H4 (cell line): ENCODE measurements at places on chromosomes 1 and 21.
A peak's percentile ranks its signal among the peaks of the same experiment; 100 is the strongest.

- no peak for DNase-seq
These were observed 104.9 kb downstream of the CDC7 start for GRCh38 chr1:91605566-91605965.

- no peak for DNase-seq
These were observed 189.2 kb downstream of the FOXD2 start for GRCh38 chr1:47627016-47627415.

DNA sequence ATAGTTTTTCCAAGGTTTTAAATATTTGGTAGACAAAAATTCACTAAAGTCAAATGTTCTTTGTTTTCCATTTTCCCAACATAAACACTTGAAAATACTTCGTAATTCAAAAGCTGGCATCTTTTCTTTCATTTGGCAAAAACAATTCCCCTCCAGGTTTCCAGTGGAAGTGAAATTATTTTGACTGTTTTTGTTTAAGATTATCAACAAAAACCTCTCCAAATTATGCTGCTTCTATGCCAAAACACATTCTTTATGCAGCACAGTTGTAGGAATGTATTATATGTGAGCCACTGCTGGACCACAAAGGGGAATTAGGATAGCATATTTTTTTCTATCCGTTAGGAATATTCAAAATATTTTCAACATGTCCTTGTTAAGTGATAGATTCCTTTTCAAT, 44.1 kb downstream of the SLC5A9 start:
- DNase-seq, result no peak

DNA sequence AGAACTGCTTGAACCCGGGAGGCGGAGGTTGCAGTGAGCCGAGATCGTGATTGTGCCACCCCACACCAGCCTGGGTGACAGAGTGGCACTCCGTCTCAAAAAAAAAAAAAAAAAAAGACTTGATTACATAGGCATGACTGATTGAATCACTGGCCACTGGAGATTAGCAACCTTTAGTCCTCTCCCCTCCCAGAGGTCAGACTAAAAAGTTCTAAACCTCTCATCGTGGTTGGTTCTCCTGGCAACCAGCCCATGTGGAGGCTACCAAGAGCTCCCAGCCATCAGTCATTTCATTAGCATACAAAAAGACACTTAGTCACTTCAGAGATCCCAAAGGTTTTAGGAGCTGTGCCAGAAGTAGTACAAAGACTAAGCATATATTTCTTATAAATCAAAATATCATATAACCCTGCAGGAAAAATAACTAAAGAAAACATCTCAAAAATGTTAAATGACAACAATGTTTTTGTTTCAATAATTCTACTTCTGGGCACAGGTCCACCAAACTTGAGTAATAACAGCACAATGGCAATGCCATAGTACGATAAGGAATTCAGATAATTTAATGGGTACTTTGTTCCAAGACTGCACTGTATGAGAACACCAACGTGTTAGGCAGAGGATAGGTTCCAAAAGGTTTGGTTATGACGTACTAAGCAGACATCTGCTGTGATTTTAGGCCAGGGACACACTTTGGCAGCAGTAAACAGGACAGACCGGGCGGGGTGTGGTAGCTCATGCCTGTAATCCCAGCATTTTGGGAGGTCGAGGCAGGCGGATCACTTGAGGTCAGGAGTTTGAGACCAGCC, 18.1 kb downstream of the USP48 start:
- DNase-seq, result peak; percentile 76

DNA sequence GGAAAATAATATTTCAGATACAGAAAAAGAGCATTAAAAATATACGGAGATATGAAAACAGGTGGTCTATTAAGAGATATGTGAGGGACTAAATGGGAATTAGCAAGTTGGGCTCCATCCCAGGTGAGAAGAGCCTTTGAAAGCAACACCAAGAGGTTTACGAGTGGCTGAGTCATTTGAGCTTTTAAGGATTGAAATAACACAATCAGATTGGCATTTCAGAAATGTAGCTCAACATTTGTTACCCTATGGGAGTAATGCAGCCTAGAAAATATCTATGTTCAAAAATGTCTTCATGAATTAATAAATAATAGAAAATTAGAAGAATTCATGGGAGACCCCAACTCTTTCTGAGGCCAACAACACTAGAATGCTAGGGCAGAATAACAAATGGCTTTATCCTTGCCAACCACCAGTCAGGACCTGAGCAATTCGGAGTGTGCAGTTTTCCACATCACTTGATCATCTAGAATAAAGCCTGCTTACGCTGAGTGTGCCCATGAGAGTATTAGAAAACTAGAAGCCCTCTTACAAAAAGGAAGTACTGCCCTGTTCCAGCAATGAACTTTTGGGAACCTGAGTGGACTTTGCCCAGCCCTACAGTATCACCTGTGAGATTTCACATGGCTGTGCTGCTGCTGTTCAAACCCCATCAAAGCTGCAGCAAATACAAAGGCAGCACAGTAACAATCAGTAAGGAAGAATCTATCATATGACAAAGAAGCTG, 538.0 kb upstream of the CAMK1G start:
- peak; percentile 9 for DNase-seq

- no peak for DNase-seq
These were observed 17.8 kb downstream of the GNG4 start for GRCh38 chr1:235631816-235632215.

- no peak for DNase-seq
These were observed 60.5 kb downstream of the NEGR1 start for GRCh38 chr1:72221811-72222210.

GRCh38 chr1:184734980-184735379, 19.7 kb downstream of the EDEM3 start:
- no peak for DNase-seq

DNA sequence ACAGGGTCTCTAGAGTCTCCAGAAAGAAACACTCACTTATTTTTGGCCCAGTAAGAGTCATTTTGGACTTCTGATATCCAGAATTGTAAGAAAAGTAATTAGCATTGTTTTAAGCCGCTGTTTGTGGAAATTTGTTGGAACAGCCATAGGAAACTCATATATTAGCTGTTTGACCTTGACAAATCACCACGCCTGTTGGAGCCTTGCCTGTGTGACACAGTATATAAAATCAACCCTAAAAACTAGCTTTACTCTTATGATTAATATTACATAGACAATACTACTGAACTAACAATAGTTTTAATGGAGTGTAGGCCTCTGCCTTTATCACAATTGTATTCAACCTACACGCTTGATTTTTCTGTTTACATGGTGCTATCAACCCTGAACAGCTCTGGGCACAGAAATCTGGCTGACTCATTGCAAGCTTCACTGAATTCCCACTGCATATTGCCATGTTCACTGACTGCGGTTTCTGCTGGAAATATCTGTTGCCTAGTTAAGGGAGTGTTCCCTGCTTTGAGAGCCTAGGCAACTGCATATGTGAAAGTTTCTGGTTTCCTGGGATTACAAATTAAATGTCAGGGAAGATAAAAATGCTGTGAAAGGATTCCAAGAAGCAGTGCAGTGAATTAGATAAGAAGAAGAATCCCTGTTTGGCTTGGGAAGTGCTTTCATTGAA, 419.5 kb upstream of the DEPDC1 start:
- DNase-seq, result peak; percentile 98

DNA sequence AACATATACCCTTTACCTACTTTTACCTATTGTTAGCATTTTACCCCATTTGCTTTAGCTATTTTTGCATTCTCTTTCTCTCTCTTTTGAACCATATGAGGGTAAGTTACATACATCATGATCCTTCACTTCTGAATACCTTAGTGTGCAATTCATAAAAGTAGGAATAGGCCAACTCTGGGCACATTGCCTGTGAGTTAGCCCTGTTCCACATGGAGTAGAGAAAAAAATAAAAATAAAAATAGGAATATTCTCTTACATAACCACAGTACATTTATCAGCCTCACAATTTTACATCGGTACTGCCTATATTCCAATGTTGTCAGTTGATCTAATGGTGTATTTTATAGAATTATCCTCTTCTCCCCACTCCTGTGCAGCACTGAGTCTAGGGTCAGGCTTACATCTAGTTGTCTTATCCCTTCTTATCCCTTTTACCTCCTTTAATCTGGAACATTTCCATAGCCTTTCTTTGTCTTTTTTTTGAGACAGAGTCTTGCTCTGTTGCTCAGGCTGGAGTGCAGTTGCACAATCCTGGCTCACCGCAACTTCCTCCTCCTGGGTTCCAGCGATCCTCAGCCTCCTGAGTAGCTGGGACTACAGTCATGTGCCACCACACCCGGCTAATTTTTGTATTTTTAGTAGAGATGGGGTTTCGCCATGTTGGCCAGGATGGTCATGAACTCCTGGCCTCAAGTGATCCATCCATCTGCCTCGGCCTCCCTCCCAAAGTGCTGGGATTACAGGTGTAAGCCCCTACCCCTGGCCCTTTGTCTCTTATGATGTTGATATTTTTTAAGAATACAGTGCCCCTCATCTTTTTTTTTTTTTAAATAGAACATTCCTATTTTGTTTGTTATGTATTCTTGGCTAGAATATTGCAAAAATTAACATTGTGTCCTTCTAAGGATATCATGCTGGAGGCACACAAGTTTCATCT, 11.1 kb upstream of the SLC30A1 start:
- DNase-seq, result peak; percentile 91

DNA sequence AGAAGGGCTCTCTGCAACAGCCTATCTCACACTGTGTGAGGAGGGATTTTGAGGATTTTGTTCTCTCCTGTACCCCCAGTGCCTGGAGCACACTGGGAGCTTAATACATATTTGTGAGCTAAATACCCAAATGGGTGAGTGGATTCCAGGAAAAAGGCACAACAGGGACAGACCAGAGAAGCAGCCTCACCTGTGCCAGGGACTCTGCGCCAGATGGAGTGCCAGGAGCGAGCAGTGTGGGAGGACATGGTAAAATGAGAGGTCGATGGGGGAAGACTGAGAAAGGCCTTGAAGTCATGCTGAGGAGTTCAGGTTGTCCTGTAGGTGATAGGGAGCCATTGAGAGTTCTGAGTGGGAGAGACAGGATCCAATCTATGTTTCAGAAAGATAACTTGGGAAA, 11.0 kb upstream of the KCNA2 start:
- no peak for DNase-seq

DNA sequence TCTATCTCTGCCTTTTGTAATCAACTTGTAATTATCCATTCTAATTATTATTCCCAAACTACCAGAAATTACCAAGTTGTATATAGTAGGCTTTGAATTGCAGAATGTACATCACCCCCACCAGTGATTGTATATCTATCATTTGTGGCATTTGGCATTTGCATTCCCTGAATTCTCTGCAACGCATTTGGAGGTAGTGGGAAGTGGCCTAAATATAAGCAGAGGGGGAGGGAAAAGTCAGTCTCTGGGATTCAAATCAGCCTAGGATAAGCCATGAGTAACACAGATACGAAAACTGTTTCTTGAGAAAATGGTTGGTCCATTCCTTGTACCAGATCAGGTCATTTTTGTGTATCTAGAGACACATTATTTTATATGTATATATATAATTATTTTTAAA, 20.7 kb downstream of the DDX20 start:
- DNase-seq, result no peak

DNA sequence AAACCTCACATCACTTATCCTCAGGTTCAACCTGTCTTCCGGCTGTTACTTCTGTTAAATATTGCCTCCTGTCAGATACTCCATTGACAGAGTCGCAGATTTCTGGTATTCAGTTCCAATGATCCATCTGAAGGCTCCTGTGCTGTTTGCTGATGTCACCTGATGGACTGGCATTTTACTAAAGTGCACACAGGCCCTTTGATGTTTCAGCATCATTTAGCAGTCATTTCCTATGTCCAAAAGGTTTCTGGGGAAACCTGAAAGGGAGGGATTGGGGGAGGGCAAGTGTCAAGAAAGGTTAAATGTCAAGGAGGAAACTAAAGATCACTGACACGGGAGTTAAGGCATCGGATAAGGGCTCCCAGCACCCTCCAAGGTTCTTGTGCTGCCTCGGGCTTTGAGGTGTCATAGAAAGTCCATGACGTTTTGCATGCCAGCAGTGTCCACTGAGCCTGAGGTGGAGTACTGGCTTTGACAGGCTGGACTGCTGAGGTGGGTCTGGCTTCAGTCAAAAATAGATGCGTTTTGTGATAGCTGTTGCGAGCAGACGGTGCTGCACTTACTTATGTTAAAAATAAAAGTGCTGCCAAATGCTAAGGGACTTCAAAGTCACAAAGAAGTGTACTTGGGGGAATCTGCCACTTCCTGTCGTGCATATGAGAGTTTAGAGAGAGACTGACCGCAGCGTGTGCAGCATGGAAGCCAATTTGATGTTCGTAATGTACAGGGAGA, 30.8 kb downstream of the XCL2 start:
- no peak for DNase-seq

- DNase-seq, result no peak
These were observed 824.6 kb upstream of the TMPRSS15 start for GRCh38 chr21:19228226-19228625.

DNA sequence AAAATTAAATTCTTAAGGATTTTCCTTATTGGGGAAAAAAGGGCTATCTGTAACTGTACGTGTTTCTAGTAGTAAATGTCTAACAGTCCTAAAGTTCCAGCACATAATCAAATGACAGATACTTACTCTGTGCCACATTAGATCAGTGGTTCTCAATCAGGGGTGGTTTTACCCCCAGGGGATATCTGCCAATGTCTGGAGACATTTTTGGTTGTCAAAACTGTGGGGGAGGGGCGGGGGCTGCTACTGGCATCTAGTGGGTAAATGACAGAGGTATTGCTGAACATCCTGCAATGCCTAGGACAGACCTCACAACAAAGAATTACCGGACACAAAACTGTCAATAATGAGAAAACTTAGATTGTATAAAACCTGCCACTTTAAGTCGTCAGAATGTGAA, 33.4 kb upstream of the PTPRC start:
- DNase-seq, result no peak

DNA sequence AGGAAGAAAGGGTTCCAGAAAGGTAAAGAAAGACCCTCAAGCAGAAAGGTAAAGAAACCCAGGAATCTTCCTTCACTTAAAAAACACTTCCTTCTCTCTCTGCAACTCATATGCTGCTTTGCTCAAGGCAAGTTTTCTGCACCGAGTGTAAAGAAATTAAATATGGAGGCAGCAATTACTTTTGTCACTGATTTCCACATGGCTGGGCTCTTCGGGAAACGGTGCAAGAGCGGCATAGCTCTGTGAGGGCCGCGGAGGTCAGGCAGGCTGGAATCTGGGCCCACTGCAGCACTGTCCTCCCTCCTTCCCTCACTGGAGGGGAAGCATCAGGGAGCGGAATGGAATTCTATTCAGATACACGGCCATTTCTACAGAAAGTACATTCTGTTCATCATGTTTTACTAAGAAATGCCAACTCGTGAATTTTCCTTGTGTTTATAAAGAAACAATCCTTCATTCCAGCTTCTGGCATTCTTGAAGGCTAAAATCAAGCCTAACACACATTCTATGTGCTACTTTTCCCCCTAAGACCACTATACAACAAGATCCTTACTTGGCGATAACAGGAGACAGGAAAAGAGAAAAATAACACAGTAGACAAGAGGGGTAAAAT, 212.2 kb downstream of the SIPA1L2 start:
- DNase-seq, result no peak

DNA sequence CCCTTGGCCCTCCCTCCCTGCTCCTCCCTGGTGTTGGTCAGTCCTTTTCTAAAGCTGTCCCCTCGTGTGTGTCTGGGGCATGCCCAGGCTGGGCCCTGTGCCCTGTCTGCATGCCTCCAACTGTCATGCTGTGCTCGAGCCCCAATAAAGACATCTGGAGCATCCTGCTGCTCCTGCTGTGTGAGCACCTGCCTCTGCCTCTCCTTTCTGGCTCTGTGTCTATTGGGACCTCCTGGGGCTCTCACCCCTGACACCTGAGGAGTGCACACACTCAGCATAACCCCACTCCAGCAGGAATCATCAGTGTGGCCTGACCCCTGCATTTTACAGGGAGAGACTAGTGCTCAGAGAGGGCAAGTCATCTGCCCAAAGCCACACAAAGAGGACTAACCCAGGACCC, 23.7 kb downstream of the KCNC4 start:
- DNase-seq, result no peak
